ENCODE measurements at places on chromosomes 3 and 15.

GRCh38 chr3:104614564-104614963 is 752.1 kb upstream of the ALCAM start:
- H3K4me3 ChIP-seq: no peak overlapping the region
- H3K36me3 ChIP-seq: no peaks in the 10 kb centered on the region
- H3K27me3 ChIP-seq: no peaks in the 10 kb centered on the region
- no peak for DNase-seq

GRCh38 chr15:88704791-88705768 is 66.3 kb downstream of the ISG20 start:
- no peaks in the 10 kb centered on the region for H3K27me3 ChIP-seq
- H3K27ac ChIP-seq: peak overlapping the region; percentile 20

- H3K27ac ChIP-seq: no peak overlapping the region
- H3K36me3 ChIP-seq: no peaks in the 10 kb centered on the region
- DNase-seq: no peak
- H3K4me1 ChIP-seq: no peaks in the 10 kb centered on the region
- no peaks in the 10 kb centered on the region for H3K27me3 ChIP-seq
Measured at GRCh38 chr15:76776480-76776879, 128.7 kb downstream of the SCAPER start.

GRCh38 chr15:70442616-70443321 is 320.6 kb downstream of the UACA start:
- no peak for DNase-seq
- peaks cover 25% of the 10 kb centered on the region for H3K4me1 ChIP-seq
- H3K36me3 ChIP-seq: no peaks in the 10 kb centered on the region
- H3K27me3 ChIP-seq: no peaks in the 10 kb centered on the region
- H3K4me3 ChIP-seq: no peak overlapping the region

- peaks cover 26% of the 10 kb centered on the region for H3K4me1 ChIP-seq
- peak overlapping the region; percentile 60 for H3K27ac ChIP-seq
- no peaks in the 10 kb centered on the region for H3K27me3 ChIP-seq
- H3K36me3 ChIP-seq: no peaks in the 10 kb centered on the region
- DNase-seq: no peak
Measured at GRCh38 chr3:27545061-27545460, 60.9 kb upstream of the SLC4A7 start.

- H3K36me3 ChIP-seq: no peaks in the 10 kb centered on the region
- no peaks in the 10 kb centered on the region for H3K27me3 ChIP-seq
- no peak for DNase-seq
- H3K4me1 ChIP-seq: no peaks in the 10 kb centered on the region
Measured at GRCh38 chr3:187836823-187837770, 91.8 kb upstream of the BCL6 start.

- no peak overlapping the region for H3K27ac ChIP-seq
- no peak for DNase-seq
Measured at GRCh38 chr15:33284336-33284735, 26.4 kb upstream of the RYR3 start.

- H3K27me3 ChIP-seq: no peaks in the 10 kb centered on the region
- no peak for DNase-seq
- no peak overlapping the region for H3K27ac ChIP-seq
- H3K36me3 ChIP-seq: no peaks in the 10 kb centered on the region
Measured at GRCh38 chr15:35771746-35772442, 225.9 kb upstream of the DPH6 start.

- DNase-seq: no peak
- H3K4me3 ChIP-seq: no peak overlapping the region
- no peaks in the 10 kb centered on the region for H3K27me3 ChIP-seq
- H3K36me3 ChIP-seq: no peaks in the 10 kb centered on the region
- H3K27ac ChIP-seq: no peak overlapping the region
Measured at GRCh38 chr3:153215966-153216365, 53.9 kb downstream of the RAP2B start.
